Iris pigment epithelial cell (primary cell): ENCODE measurements at places on chromosomes 2 and 18.
A peak's percentile ranks its signal among the peaks of the same experiment; 100 is the strongest.

- peak; percentile 99 for DNase-seq
These were observed 55.1 kb downstream of the RHOB start for GRCh38 chr2:20501974-20502373.

DNA sequence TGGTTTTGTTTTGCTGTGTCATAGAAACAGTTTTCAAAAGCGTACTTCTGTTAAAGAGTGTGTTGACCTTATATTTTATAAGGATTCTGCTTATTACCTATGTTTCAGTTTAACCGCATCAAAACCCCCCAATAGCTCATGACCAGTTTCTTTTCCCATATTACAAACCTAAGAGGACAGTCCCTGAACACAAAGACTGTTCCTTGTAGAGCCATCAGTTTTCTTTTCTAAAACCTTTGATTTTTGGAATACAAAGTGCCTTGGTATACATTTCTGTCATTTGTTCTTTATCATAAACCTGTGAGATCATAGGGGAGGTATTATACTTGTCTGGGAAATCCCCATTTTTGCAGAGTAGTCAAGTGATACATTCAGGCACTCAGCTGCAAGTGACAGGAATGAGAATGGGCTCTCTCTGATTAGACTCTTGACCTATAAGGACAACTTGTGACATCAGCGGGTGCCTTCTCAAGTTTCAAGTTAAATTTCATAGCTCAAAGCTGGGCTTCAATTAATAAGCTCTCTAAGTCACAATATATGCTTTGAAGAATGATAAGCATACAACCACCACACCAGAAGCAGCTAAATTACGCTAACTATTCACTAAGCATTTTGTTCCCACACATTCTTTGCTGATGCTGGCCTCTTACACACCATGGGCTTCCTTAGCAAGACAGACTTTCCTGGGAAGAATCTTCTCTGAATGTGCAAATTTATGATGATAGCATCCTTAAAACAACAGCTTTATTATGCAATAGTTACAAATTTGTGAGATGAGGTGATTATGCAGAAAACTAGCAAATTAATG lies 97.5 kb upstream of the CD302 start:
- peak; percentile 22 for DNase-seq

DNA sequence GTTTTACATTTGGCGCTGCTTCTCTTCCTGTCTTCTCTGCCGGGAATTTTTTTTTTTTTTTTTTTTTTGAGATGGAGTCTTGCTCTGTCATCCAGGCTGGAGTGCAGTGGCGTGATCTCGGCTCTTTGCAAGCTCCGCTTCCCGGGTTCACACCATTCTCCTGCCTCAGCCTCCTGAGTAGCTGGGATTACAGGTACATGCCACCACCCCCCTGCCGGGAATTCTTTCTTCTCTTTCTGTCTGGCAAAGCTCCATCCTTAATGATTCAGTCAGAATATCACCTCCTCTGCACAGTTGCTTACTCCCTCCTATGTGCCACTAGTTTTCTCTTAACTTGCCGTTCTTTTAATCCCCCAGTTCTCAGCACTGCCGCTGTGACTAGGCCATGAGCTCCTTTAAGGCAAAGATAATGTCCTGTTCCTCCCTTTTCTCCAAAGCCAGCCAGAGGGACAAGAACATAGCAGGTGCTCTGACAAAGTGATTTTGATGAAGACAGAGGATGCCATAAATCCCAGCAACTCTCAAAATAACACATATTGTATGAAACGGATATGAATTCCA lies 112.1 kb upstream of the LRATD1 start:
- no peak for DNase-seq

DNA sequence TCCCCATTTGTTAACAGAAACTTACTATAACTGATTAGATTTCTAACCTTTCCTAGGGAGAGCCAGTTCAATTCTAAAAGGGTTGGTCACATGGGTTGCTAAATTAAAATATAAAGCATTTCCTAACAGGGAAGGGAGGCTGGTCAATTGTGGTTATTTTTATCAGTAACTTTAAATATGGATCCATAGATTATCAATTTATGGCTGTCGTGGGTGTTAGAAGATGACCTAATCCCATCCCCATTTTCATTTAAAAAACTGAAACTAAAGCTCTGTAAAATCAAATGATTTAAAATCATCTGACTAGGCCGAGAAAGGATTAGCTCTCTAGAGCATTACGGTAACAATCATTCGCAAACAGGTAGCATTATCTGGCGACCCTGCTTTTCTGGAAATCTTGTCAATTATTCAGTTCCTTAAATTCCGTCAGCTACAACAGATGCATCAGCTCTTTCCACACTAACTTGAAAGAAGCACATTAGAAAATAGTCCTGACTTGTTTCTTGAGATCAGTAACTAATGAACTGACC lies 953 bp upstream of the HNRNPA3 start:
- DNase-seq, result no peak

DNA sequence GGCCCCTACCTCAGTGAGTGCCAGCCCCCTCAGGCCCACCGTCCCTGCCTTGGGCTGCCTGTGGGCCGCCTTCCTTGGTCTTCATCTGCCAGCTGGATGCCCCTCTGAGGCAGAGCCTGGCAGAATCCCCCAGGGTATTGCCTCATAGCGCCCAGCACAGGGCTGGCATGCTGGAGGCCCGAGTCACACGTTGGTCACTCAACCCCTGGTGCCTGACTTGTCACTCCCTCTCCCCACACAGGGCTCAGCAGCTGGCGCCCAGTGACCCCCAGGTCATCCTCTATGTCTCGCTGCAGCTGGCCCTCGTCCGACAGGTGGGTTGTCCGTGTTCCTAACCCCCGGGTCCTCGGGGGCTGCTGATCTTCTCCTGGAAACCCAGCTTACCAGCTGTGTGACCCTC lies 108.4 kb upstream of the MCFD2 start:
- no peak for DNase-seq

DNA sequence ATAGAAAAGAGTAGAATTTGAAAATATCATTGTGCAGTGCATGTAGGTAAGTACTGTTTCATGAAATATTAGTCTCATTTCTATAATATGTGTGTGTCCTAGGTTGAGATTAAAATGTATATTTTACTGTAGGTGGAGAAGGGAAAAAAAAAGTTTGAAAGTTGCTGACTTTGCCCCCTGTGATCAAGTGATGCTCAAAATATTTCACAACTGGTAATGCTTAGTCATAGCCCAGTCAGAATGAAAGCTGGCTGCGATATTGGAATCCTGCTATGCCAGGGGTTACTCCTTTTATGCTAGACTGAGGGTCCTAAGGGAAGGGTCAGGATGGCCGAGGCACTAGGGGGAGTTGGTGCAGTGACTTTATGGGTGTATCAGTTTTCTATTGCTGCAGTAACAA lies 19.5 kb upstream of the CFAP36 start:
- DNase-seq, result peak; percentile 76

DNA sequence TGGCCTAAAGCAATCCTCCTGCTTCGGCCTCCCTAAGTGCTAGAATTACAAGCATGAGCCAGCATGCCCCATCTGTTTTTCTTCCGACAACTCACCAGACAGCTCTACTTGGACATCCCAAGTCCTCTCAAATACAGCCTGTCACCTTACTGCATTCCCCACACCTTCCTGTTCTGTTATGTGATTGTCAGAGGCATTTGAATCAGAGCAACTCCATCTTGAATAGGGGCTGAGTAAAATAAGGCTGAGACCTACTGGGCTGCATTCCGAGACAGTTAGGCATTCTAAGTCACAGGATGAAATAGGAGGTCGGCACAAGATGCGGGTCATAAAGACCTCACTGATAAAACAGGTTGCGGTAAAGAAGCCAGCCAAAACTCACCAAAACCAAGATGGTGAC lies 17.3 kb downstream of the ACVR1 start:
- no peak for DNase-seq

GRCh38 chr2:219057709-219058540 lies 2.8 kb downstream of the IHH start:
- DNase-seq, result peak; percentile 65

GRCh38 chr2:47456851-47457250 lies 53.9 kb downstream of the MSH2 start:
- DNase-seq, result no peak

- DNase-seq, result peak; percentile 40
These were observed 980.8 kb downstream of the TSN start for GRCh38 chr2:122736279-122736678.

- peak; percentile 38 for DNase-seq
These were observed 110.6 kb upstream of the PXDN start for GRCh38 chr2:1854729-1855547.

DNA sequence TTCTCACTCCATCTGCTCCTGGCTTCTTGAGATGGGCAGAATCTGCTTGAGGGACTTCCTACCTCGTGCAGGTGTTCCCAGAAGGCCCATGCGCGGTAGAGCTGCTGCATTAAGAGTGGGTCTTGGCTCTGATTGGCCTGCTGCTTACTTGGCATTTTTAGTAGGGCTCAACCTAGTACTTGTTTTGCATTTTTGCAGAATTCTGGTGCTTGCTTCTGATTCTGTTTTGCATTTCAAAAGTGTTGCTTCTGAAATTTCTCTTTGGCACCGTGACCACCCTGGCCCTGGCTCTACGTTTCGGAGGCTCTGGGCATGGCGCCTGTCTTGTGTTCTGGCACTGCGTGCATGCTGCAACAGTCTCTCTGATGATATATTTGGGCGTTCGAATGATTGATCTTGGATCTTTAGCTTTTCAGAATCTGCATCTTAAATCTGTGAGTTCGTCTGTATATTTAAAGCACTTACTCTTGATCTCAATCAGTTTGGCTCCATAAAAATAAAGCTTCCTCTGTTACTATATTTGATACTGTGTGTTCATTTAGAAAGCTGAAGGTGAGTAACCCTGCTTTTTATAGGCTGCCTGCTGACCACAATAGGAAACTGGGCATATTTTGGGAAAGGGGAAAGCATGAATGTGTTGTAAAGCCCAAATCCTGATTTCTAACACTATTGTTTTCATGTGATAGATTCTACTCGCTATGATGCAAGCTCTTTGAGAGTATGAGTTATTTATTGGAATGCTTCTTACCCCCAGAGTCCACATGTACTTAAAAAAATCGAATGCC lies 22.2 kb downstream of the EFR3B start:
- DNase-seq, result no peak

DNA sequence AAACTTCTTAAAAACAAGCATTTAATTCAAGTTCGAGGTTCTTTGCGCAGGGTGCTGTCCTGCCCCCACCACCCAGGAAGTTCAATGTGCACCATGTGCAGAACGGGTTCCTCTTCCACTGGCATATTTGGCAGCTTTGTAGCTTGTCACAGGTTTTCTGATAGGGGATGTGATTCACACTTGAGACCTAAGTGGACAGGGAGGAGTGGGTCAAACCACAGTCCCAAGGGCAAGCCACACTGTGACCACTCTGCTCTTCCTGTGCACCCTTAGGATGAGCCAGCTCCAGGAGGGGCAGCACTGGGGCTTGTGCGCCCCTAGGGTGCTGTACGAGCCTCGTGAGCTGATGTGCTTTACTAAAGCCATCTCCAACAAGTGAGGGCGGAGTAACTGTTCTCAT lies 82.5 kb downstream of the TGFA start:
- DNase-seq, result no peak

DNA sequence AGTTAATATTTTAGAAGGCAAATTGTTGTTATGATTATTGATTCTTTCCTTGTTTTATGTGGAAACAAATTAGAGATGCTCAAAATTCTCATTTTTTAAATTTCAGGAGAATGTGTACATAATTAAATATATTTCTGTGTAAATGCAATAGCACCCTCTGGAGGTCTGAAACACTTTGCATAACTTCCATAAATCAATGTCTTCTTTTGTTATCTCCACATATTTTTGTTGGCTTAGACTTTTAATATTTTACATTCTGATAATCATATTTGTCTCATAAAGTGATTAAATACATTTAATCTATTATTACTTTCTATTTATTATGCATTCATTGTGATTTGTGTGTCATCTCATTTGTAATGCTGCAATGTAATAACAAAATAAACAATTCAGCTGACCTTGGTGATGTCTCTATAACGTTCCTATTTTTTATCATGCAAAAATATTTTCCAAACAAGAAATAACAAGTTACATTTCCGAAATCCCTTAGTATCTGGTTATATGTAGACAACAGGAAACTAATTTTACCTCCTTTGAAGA lies 201.8 kb upstream of the GALNT5 start:
- DNase-seq, result peak; percentile 69

- peak; percentile 77 for DNase-seq
These were observed 102.2 kb downstream of the PDE1A start for GRCh38 chr2:182324665-182325064.

GRCh38 chr2:208698114-208698513 lies 291.5 kb downstream of the PTH2R start:
- no peak for DNase-seq

DNA sequence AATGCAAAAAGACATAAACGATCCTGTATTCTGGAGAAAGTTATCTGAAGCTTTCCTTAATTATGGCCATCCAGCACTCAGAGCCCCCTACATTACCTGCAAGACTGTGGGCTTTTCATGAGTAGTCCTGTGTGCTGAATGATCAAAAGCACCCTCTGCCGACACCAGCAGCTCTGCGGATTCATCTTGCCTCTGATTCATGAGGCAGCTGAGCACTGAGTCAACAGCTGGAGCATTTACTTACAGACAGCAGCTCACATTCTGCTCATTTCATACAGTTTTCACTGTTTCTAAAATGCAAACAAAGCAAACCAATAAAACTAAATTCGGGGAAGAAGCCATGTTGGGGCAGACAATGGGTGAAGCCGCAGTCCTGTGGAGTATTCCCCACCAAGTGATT lies 886.5 kb downstream of the CNTNAP5 start:
- no peak for DNase-seq

DNA sequence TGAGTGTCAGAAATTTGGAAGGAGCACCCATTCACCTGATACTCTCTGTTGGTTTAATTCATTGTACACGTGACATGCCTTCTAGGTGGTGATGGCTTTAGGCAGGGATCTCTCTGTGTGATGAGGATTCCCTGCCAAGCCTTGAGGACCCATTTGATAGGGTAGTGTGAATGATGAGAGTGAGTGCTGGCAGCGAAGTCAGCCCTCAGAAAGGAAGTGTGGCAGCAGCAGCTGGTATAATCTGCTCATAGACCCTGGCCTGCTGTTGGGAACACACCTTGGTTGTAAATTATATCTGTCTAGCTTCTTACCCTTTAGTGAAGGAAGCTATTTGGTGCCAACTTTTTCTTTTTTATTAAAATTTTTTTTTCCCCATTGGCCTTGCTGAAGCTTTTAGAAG lies 164.5 kb downstream of the HAUS1 start:
- no peak for DNase-seq

GRCh38 chr2:20195431-20196033 lies 29.4 kb downstream of the SDC1 start:
- DNase-seq, result no peak

DNA sequence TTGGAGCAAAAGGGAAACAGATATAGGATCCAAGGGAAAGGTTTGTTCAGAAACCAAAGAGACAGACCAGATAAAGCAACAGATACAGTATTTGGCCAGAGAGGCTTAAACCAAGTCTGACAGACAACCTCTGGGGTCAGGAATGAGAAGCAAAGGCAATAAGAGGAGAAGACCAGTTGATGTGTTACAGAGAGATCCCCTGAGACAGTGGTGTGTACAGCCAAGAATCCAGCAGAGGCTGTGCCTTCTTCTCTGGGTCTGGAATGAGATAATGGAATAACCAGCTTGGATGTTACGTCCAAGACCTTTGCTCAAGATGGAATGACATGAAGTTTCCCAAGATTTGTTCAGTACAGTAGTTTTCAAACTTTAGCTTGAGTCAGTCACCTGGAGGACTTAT lies 61.1 kb downstream of the MDH1 start:
- DNase-seq, result no peak
